ENCODE measurements at places on chromosomes 2 and 18.

DNA sequence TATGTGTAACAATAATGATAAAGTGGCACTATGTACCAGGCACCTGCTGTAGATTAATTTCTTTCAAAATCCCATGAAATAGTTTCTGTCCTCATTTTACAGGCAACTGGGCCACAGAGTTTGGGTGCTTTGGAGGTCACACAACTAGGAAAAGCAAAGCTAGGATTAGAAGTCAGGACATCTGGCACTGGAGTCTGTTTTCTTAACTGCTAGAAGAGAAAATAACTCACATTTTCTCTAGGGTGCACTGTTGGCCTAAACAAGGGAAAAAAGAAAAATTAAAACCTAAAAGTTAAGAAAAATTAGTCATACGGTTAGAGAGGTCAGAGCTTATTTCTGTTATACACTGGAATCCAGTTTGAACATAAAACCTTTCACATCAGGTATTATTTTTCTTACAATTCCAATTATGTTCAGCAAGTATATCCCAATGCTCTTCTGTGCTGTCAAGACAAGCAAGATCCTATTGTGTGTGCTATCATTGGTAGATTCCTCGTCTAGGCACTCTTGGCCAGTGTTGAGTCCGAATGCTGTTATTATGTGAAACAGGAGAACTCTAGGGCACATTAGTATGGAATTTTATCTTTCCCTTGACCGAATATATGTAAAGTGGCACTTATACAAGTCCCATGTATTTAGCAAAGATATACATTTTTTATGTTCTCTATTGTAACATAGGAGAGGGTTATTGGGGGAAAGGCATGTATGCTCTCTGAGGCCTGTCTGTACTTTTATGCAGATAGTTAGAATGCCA, 1.5 kb upstream of the OSGEPL1 start:
- DNase-seq: no peak

- DNase-seq: no peak
Observed at GRCh38 chr2:61045999-61046398, 19.7 kb upstream of the SANBR start.

- DNase-seq: no peak
Observed at GRCh38 chr2:10397878-10398277, 50.2 kb downstream of the ODC1 start.

GRCh38 chr18:6313415-6313814, 101.3 kb downstream of the L3MBTL4 start:
- no peak for DNase-seq

- DNase-seq: no peak
Observed at GRCh38 chr2:134432435-134432883, 178.6 kb downstream of the MGAT5 start.

GRCh38 chr2:854460-854859, 96.2 kb upstream of the SNTG2 start:
- DNase-seq: no peak

- no peak for DNase-seq
Observed at GRCh38 chr2:160270571-160271113, 70.6 kb upstream of the ITGB6 start.

DNA sequence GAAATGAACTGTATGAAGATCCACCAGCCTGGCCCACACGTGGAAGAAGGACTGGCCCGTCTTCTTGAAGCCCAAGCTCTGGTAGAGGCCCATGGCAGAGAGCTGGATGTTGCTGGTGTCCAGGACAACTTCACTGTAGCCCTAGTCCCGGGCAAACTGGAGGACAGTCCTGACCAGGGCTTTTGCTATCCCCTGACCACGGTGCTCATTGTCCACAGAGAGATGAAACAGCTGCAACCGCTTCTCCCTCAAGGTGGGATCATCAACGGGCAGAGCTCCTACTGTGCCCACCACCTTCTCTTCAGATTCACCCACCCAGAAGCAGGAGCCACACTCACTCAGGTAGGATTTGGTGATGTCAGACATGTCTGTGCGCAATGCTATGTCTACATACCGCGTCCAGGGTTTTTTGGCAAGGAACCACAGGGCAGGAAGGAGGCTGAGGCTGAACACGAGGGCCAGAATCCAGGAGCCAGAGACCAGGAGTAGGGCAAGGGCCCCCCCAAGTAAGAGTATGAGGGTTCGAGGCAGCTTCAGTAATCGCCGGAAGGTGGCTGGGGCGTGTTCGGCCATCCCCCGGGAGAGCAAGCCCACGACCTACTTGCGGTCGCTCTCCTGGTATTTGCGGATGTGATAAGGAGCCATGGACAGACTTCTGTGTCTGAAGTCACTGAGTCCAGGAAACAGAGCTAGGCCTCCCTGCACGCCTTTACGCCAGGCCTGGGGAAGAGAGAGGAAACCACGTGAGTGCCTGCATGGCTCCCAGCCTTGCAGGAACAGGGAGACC, 36.3 kb downstream of the TPRKB start:
- DNase-seq: no peak

DNA sequence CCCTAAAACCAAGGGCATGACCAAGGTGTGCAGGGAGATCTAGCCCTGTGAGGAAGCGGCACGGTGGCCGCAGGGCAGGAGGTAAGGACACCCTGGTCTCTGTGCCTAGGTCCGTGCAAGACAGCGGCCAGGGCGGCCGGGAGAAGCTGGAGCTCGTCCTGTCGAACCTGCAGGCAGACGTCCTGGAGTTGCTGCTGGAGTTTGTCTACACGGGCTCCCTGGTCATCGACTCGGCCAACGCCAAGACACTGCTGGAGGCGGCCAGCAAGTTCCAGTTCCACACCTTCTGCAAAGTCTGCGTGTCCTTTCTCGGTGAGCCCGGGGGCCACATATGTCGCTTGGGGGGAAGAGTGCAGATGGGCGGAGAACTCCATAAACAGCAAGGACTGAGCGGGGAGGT, 235.4 kb downstream of the ATAD2B start:
- DNase-seq: no peak

GRCh38 chr2:168165985-168166901, 81.2 kb downstream of the STK39 start:
- DNase-seq: no peak

DNA sequence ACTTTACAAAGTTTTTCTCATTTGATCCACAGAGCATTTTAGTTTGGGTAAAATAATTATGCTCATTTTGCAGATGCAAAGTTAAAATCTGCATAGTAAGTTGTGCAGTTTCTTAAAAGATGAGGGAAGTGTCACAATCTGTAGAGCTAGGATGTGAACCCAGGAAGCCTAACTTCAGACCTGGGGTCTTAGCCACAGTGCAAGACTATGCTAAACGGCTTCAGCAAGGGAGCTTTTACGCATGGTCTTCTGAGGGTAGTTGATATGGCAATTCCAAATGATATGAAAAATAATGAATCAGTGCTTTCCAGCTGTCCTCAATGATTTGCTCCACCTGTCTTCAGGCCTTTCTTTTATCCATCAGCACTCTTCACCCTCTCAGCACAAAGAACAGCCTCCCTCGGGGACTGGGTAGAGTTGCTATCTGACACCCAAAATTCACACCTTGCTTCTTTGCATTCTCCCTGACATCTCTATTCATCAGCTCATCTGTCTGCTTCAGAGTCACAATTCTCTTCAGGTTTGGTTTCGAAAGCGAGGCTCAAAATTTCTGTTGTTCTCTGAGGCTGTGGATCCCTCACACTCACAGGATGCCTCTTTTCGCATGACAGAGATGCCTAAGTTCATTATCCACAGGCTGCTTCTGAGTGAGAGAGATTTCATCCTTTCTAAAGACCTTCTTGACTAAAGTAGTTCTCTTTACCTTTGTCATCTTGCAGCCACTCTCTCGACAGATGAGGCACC, 302.5 kb downstream of the NRXN1 start:
- no peak for DNase-seq

DNA sequence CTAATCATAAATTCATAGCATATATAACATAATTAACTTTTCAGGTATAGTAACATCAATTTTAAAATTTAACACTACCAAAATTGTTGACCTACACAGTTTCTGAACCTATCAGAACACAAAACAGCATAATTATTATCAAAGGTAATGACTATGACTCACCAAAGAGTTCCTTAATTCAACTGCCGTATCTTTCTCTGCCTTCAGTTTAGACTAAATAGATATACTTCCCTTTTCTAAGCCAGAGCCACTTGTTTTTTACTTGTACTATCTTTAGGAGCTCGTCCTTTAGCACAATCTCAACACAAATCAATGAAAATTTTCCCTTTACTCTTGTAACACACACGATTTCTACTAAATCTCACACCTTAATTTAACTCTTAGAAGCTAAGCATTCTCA, 54.4 kb downstream of the CCDC88A start:
- DNase-seq: no peak

- DNase-seq: no peak
Observed at GRCh38 chr18:13627639-13628038, 98.7 kb downstream of the FAM210A start.

DNA sequence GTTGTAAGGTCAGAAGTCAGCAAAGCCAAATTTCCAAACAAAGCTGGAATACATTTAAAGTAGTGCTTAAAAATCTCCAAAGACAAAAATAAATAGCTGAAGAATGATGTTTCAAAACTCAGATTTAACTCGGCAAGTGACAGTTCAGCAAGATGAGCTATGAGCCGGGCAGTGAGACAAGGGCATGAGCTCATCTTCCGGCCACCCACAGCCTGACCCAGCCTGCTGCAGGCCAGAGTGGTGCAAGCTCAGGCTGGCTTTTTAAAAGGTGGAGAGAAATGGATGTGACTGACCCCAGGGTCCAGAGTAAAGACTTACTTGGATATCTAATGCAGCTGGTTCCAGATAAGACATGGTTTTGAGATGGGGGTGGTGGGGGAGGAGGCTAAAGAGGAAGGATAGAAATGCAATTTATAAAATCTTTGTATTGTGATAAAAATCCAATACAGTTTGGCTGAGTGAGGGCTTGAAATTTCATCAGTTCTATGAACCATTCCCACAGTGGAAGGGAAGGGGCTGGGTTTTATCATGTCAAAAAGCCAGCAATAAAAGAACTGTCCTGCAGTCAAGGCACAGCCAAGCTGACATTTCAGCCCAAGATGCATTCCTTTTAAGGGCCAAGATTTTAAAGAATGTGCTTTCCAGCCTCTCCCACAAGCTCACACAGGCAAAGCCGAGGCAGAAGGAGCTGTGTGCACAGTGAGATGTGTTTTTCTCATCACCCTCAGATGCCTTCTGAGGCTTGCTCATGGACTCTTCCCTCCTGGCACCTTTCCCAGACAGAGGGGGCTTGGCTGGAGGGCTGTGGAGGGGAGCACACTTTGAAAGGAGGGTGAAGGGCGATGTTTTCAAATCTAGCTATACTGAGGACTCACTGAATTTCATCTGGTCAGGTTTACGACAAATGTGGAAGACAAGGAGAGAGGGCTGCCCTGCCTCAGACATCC, 97.9 kb upstream of the KLHL29 start:
- DNase-seq: no peak

GRCh38 chr18:24271381-24272228, 126.0 kb downstream of the OSBPL1A start:
- no peak for DNase-seq

GRCh38 chr18:71116535-71116934, 827.7 kb downstream of the SOCS6 start:
- DNase-seq: no peak

- DNase-seq: no peak
Observed at GRCh38 chr2:113720167-113720566, 36.3 kb downstream of the SLC35F5 start.

DNA sequence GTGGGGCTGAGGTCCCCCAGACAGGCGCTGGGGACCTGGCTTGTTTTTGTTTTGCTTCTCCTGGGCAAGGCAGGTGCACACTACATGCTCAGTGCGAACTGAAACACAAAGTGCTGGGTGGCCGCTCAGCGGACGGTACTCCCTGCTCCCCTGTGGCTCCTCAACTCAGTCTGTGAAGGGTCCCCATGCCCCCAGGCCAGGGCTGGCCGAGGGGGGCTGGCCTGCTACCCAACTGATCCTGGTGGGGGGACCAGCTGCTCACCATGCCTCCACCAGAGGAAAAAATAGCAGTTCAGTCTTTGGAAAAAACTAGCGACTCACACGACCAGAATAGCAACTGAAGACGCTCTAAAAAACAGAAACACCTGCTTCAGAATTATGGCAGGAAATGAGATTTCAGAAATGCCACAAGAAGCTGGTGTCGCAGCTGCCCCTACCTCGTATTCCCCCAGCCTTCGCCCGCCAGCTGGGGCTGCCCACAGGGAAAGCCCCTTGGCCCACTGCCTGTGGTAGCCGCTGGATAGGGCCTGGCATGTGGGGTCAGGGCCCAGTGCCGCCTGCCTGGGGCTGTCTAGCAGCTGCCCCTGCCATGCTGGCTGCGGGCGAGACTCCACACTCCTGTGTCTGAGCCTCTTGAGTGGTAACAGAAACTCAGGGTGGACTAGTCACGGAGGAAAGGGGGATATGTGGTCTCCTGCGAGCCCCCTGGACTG, 43.7 kb downstream of the MEX3C start:
- peak; percentile 26 for DNase-seq

DNA sequence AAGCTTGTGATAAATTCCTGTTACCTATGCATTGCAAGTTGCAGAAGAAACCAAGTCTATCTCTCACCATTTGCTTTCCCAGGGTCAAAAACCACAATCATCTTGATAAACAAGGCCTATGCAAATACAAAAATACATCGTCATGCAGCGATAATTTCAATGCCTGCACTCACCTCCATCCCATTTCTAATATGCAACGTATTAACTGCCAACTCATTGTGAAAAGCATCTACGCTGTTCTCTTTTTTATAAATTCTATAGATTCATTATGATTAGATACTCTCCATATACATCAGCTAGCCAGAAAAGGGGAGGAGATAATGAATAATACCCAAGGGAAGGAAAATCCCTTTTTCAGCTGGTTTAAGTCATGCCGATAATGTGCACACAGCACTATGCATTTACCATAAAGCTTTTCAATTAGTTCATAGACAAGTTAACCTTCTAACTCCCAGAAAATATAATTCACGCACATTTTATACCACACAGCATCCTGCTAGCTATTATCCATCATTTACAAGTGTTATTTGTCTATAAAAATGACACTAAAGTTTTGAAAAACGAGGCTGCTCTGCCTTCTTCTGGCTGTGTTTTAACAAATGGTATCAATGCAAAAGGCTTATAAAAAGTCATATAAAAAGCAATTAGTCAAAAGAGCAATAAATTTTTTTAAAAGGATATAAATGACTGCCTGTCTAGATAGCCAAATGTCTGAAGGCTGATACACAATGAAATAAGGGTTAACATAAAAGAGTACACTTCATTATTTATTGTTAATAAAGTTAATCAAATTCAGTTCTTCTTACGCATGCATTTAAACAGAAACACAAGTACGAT, 77.6 kb downstream of the AFF3 start:
- DNase-seq: no peak

DNA sequence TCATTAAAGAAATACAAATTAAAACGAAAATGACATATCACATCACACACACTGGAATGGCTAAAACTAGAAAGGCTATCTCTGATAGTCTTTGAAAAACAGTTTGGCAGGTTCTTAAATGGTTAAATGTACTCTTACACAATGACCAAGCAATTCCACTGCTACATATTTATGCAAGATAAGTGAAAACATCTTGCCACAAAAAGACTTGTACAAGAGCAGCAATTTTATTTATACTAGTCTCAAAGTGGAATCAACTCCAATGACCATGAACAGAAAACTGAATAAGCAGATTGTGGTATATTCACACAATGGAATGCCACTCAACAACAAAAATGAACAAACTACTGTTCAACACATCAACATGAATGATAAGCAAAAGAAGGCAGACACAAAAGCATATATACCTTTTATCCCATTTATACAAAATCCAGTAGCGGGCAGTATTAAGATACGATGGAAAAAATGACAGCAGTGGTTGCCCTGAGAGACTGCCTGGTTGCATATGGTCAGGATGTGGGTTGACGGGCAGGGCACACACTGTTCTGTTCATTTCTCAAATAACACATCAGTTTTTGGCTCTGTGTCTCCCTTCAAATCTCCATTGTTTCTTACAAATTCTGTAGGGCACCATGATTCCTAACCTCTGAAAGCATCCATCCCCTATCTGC, 25.4 kb downstream of the SP100 start:
- no peak for DNase-seq

GRCh38 chr18:22935431-22935830, 2.3 kb downstream of the RBBP8 start:
- no peak for DNase-seq

Measured in stimulated activated CD8-positive, alpha-beta memory T cell treated with anti-CD3 and anti-CD28 coated beads, Interleukin-15, amount 100 ng/mL, for 24 hours (primary cell).